Immature natural killer cell (primary cell): ENCODE measurements at places on chromosomes 13 and 19. TPM values are rescaled to one million over a fixed set of nuclear protein-coding genes. Genes with fewer than 3 reads are reported as not detected.

- peaks cover 1% of the 10 kb centered on the region for H3K4me1 ChIP-seq
- H3K36me3 ChIP-seq = peaks cover 4% of the 10 kb centered on the region
- no peak overlapping the region for H3K4me3 ChIP-seq
- no peaks in the 10 kb centered on the region for H3K27me3 ChIP-seq
- DNase-seq = no peak
- no peak overlapping the region for H3K27ac ChIP-seq
Measured at GRCh38 chr13:36834299-36834698, 15.3 kb downstream of the RFXAP start.

DNA sequence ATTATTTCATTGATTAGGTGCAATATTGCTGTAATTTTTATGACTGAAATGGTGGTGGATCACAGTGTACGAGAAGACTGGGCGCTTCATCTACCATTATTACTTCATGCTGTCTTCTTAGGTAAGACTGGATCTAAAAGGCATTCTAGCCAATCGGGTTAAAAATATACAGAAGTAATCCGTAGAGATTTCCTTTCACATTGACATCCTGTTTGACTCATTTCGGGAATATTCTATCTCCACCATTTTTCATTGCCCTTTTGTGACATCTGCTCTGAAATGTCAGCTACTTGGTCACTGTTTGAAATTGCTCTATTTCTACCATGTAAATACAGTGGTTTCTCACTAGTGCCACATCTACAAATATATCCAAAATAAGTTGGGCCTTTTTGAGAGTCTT lies 90.2 kb downstream of the ZAR1L start:
- H3K4me1 ChIP-seq = no peaks in the 10 kb centered on the region
- H3K36me3 ChIP-seq = peaks cover 30% of the 10 kb centered on the region
- no peak for DNase-seq
- no peaks in the 10 kb centered on the region for H3K27me3 ChIP-seq

DNA sequence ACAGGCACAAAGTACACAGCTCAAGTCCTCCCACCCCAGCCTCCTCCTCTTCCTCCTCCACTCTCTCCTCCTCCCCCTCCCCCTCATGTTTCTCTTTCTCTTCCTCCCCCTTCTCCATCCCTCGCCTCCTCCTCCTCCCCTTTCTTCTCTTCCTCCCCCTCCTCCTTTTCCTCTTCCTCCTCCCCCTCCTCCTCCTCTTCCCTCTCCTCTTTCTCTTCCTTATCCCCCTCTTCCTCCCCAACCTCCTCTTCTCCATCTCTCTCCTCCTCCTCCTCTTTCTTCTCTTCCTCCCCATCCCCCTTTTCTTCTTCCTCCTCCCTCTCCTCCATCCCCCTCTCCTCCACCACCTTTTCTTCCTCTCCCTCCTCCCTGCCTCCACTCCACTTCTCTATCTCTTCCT lies 276.3 kb upstream of the TSHZ3 start:
- no peaks in the 10 kb centered on the region for H3K36me3 ChIP-seq
- DNase-seq = no peak
- no peak overlapping the region for H3K4me3 ChIP-seq
- H3K27ac ChIP-seq = no peak overlapping the region

GRCh38 chr13:105116966-105117365 lies 1418.5 kb downstream of the EFNB2 start:
- no peaks in the 10 kb centered on the region for H3K27me3 ChIP-seq
- DNase-seq = no peak
- no peak overlapping the region for H3K4me3 ChIP-seq
- H3K36me3 ChIP-seq = no peaks in the 10 kb centered on the region
- no peaks in the 10 kb centered on the region for H3K4me1 ChIP-seq

Gene KRTDAP
- polyA plus RNA-seq = not detected

DNA sequence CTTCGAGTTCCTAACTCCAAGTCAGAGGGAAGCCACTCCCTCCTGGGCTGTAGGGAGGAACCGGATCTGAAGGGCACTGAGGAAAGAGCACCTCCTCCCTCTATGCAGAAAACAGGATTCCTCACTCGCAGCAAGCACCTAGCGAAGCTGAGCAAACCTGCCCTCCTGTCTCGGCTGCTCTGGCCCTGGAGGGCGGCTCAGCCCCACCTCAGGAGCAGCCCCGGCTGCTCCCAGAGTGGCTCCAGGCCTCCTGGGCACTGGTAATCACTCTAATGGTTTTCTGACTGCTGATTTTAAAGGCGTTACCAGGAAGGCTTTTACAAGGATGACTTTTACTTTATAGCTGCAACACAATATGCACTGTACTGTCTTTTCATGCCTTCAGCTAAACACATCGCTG lies 312.5 kb downstream of the TEX29 start:
- H3K4me3 ChIP-seq = no peak overlapping the region
- H3K4me1 ChIP-seq = no peaks in the 10 kb centered on the region
- H3K36me3 ChIP-seq = no peaks in the 10 kb centered on the region
- H3K27me3 ChIP-seq = no peaks in the 10 kb centered on the region
- DNase-seq = no peak

- H3K4me3 ChIP-seq = no peak overlapping the region
- H3K36me3 ChIP-seq = no peaks in the 10 kb centered on the region
- H3K27ac ChIP-seq = no peak overlapping the region
- H3K4me1 ChIP-seq = peaks cover 25% of the 10 kb centered on the region
Measured at GRCh38 chr19:49016067-49016839, 638 bp downstream of the LHB start.

Gene CELF5
- polyA plus RNA-seq = not detected

GRCh38 chr19:52935434-52935833 lies 12.2 kb upstream of the ZNF888 start:
- H3K4me1 ChIP-seq = peaks cover 49% of the 10 kb centered on the region
- H3K4me3 ChIP-seq = no peak overlapping the region
- peak overlapping the region; percentile 73 for H3K27ac ChIP-seq

Gene ZNF230
- 2.5 TPM for polyA plus RNA-seq

- H3K4me1 ChIP-seq = peaks cover 27% of the 10 kb centered on the region
- no peak overlapping the region for H3K27ac ChIP-seq
- H3K27me3 ChIP-seq = peaks cover 4% of the 10 kb centered on the region
- no peak for DNase-seq
- no peaks in the 10 kb centered on the region for H3K36me3 ChIP-seq
- H3K4me3 ChIP-seq = no peak overlapping the region
Measured at GRCh38 chr19:46984077-46985010, 35.3 kb upstream of the NPAS1 start.

DNA sequence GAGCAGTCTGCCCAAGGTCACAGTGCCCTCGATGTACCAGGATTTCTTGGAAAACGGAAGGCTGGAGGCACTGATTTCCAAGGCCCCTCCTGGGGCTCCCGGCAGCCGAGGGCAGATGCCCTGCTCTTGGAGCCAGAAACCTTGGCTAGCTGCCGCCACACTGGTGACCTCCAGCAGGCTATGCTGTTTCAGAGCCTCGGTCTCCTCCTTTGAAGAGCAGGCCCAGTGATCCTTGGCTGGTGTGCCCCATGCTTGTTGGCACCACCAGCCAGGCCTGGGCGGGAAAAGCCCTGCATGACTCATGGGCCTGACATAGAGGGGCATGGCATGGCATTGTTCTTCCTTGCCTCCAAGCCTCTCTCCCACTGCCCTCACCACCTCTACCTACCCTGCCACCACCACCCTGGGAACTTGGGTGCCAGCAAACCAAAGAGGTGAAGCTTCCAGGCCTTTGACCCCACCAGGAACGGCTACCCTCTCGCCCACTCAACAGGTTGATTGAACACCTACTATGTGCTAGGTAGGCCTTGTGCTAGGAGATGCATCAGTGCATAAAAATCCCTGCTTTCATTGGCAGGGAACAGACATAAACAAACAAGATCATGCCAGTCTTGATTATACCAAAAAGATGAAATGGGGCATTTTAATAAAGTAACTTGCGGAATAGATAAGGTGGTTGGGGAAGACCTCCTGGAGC lies 1.6 kb upstream of the CLEC11A start:
- H3K27me3 ChIP-seq = peaks cover 15% of the 10 kb centered on the region
- no peak for DNase-seq
- H3K4me1 ChIP-seq = peaks cover 24% of the 10 kb centered on the region
- no peaks in the 10 kb centered on the region for H3K36me3 ChIP-seq

DNA sequence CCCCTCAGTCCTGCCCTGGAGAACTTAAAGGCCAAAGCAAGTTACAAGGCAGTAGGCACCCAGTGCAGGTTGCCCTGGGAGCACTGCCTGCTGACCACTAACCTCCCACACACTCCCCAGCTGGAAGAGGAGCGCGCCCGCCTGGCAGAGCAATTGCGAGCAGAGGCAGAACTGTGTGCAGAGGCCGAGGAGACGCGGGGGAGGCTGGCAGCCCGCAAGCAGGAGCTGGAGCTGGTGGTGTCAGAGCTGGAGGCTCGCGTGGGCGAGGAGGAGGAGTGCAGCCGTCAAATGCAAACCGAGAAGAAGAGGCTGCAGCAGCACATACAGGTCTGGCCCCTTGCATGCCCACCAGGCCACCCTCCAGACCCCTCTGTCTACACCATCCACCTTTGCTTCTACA lies 61.1 kb downstream of the KCNC3 start:
- no peak overlapping the region for H3K27ac ChIP-seq
- no peak for DNase-seq
- H3K4me1 ChIP-seq = no peaks in the 10 kb centered on the region
- peaks cover 10% of the 10 kb centered on the region for H3K27me3 ChIP-seq

- no peak for DNase-seq
- no peaks in the 10 kb centered on the region for H3K4me1 ChIP-seq
- H3K36me3 ChIP-seq = no peaks in the 10 kb centered on the region
- no peak overlapping the region for H3K4me3 ChIP-seq
- peaks cover 2% of the 10 kb centered on the region for H3K27me3 ChIP-seq
Measured at GRCh38 chr13:87334176-87334575, 337.0 kb upstream of the SLITRK5 start.

Gene LRRC25
- 7.7 TPM for polyA plus RNA-seq

GRCh38 chr19:9709305-9709704 lies 34.4 kb upstream of the ZNF562 start:
- no peak overlapping the region for H3K27ac ChIP-seq
- H3K4me3 ChIP-seq = no peak overlapping the region
- H3K36me3 ChIP-seq = peaks cover 7% of the 10 kb centered on the region
- H3K4me1 ChIP-seq = no peaks in the 10 kb centered on the region
- peaks cover 9% of the 10 kb centered on the region for H3K27me3 ChIP-seq

DNA sequence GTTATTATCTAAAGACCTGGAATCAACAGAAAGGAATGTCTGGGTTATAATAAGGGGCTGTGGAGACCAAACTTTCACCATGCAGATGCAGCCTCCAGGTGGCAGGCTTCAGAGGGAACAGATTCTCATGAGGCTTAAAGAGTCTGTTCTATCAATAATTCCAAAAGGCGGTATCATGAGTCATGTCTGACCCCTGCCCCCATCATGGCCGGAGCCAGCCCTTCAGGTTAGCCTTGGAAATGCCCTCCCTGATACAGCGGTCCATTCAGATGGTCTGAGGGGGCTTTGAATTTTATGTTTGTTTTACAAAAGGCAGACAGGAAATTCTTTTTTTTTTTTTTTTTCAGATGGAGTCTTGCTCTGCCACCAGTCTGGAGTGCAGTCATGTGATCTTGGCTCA lies 21.7 kb upstream of the LAMP1 start:
- no peak overlapping the region for H3K27ac ChIP-seq
- H3K4me1 ChIP-seq = peaks cover 4% of the 10 kb centered on the region
- DNase-seq = peak; percentile 15
- no peak overlapping the region for H3K4me3 ChIP-seq
- no peaks in the 10 kb centered on the region for H3K27me3 ChIP-seq
- H3K36me3 ChIP-seq = peaks cover 3% of the 10 kb centered on the region

DNA sequence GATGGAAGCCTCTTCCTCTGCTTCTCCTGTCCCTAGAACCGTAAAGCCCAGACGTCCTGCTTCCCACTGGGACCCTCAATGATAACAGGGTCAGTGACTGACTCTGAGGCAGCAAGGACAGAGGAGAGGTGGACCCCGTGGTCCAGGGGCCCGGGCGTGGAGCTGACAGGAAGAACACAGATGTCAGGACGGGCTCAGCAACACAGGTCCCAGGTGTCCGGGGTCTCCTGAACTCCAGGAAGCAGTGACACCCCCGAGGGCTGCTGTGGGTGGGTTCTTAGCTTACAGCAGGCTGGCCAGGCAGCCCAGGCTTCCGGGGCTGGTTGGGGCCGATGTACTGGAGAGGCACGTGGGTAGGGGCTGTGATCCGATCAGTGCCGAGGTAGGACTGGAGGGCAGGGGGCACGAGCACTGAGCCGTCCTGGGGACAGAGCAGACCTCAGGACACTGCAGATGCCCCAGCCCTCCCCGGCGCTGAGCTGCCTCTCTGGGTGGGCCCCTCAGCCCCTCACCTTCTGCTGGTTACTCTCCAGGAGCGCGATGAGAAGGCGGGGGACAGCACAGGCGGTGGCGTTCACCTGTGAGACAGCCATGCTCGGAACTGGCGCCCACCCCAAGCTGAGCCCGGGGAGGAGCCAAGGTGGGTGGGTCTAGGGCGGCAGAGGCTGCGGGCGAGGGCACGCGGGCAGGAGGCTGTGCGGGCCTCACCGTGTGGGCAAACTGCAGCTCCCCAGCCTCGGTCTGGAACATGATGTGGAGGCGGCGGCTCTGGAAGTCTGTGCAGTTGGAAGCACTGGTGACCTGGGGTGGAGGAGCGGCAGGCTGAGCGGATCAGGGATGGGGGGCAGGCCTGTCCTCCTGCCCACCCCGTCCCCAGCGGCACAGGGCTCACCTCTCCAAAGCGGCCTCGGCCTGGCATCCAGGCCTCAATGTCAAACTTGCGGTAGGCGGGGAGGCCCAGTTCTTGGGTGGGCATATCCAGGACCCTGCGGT lies 3.6 kb upstream of the CCER2 start:
- peaks cover 13% of the 10 kb centered on the region for H3K4me1 ChIP-seq
- no peaks in the 10 kb centered on the region for H3K27me3 ChIP-seq
- no peak overlapping the region for H3K27ac ChIP-seq
- DNase-seq = no peak
- no peak overlapping the region for H3K4me3 ChIP-seq
- no peaks in the 10 kb centered on the region for H3K36me3 ChIP-seq

- H3K27me3 ChIP-seq = peaks cover 2% of the 10 kb centered on the region
- peaks cover 47% of the 10 kb centered on the region for H3K4me1 ChIP-seq
- peak; percentile 11 for DNase-seq
- H3K36me3 ChIP-seq = no peaks in the 10 kb centered on the region
Measured at GRCh38 chr19:10189616-10190015, 5.1 kb downstream of the DNMT1 start.

DNA sequence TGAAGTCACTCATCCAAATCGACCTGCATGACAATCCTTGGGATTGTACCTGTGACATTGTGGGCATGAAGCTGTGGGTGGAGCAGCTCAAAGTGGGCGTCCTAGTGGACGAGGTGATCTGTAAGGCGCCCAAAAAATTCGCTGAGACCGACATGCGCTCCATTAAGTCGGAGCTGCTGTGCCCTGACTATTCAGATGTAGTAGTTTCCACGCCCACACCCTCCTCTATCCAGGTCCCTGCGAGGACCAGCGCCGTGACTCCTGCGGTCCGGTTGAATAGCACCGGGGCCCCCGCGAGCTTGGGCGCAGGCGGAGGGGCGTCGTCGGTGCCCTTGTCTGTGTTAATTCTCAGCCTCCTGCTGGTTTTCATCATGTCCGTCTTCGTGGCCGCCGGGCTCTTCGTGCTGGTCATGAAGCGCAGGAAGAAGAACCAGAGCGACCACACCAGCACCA lies 5.9 kb downstream of the SLITRK5 start:
- H3K36me3 ChIP-seq = peaks cover 4% of the 10 kb centered on the region
- no peak for DNase-seq
- peak overlapping the region; percentile 87 for H3K4me3 ChIP-seq
- peaks cover 49% of the 10 kb centered on the region for H3K27me3 ChIP-seq
- peaks cover 52% of the 10 kb centered on the region for H3K4me1 ChIP-seq

Gene PSG3
- polyA plus RNA-seq = not detected
